ENCODE measurements at places on chromosomes 1 and 21.

GRCh38 chr1:59292562-59292961 lies 4.3 kb upstream of the FGGY start:
- H3K27ac ChIP-seq, result no peak overlapping the region
- DNase-seq, result no peak
- no peaks in the 10 kb centered on the region for H3K27me3 ChIP-seq
- H3K4me1 ChIP-seq, result peaks cover 37% of the 10 kb centered on the region

DNA sequence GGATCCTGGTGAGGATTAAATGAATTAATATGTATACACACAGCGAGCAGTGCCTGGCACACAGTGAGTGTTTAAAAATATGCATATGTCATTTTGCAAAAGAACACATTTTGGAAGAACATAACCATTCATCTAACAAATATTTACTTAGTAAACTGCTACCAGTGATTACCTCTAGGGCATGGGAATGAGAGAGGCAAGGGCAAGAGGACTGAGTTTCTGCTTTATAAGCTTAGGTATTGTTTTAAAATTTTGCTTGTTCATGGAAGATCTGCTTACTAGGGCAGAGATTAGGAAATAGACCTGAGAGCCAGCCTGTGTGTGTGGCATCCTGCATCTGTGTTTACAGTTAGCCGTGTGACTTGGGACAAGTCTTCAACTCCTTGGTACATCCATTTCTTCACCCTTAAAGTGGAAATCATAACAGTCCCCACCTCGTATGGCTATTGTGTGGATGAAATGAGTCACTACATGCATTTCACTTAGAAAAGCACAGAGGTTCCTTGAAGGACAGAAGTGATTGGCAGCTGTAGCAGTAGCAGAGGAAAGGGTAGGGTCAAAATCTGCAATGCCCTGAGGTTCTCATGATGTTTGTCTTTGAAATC lies 198.5 kb upstream of the FMN2 start:
- peaks cover 4% of the 10 kb centered on the region for H3K4me1 ChIP-seq
- H3K27me3 ChIP-seq, result peaks cover 22% of the 10 kb centered on the region
- no peaks in the 10 kb centered on the region for H3K36me3 ChIP-seq
- DNase-seq, result no peak
- no peak overlapping the region for H3K4me3 ChIP-seq

GRCh38 chr1:33682371-33682770 lies 181.5 kb upstream of the HMGB4 start:
- H3K27ac ChIP-seq, result no peak overlapping the region
- no peak for DNase-seq
- H3K36me3 ChIP-seq, result no peaks in the 10 kb centered on the region
- no peaks in the 10 kb centered on the region for H3K4me1 ChIP-seq
- H3K4me3 ChIP-seq, result no peak overlapping the region
- H3K27me3 ChIP-seq, result peaks cover 6% of the 10 kb centered on the region

DNA sequence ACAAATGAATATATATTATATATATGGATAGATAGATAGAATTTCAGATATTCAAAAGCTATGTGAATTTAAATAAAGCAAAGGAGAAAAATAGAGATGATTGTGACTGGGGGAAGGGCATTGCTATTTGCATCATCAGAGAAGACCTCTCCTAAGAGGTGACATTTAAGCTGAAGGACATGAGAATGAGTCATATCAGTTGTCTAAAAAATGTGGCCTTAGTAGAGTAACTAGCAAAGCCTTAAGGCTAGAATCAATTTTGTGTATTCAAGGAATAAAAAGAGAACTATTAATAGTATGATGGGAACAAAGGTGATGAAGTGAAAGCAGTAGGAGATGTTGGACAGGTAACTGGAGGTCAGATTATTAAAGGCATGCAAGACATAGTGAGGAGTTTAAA lies 34.8 kb upstream of the SLC35F3 start:
- no peak overlapping the region for H3K4me3 ChIP-seq
- DNase-seq, result no peak
- H3K27me3 ChIP-seq, result no peaks in the 10 kb centered on the region
- no peak overlapping the region for H3K27ac ChIP-seq
- no peaks in the 10 kb centered on the region for H3K4me1 ChIP-seq
